ENCODE measurements at places on chromosomes 1 and 21.

DNA sequence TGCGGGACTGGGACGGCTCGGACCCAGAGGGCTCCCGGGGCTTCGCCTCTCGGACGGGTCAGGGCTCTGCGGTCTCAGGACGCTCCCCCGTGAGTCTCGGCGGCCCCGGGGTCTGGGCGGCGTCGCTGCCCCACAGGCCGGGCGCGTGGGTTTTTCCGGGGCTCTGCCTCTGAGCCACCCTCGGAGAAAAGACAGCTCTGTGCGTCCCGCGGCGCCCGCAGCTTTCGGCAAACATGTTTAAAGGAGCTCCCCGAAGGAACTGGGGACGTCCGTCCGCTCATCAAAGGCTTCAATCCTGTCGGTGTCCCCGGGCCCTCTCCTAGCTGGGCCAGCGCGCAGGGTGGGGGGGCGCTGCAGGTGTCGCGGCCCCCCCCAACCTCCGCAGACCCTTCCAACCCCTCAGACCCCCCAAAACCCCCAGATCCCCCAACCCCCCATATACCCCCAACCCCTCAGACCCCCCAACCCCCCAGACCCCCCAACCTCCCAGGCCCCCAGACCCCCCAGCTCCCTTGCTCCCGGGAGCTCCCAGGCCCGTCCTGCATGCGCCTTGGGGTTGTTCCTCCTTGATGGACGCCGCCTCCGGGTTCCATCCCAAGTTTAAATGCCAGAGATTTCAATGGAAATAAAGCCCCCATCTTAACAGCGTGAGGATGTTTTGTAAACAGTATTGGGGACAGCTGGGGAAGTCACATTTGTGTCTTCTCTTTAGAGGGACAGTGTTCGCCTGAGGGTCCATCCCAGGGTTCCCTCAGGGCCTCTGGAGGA lies 996 bp upstream of the C1orf159 start:
- no peak for DNase-seq

- no peak for DNase-seq
Observed at GRCh38 chr21:32183396-32183795, 95.5 kb downstream of the MIS18A start.

DNA sequence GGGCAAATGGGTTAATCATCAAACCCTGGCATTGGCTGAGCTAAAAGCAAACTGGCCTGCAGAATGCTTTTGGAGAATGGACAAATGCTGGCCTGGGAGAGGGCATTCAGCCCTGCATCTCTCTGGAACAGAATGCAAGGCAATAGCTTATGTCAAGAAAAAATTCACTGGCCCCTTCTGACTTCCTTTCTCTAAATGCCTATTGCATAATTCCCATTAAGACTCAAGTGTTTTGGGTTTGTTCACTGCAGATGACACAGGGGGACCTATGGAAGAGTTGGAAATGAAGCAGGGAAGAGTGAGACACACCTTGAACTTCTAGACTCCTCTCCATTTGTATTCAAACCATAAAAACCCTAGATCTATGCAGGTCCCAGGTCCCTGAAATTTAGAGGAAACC lies 15.9 kb downstream of the PEA15 start:
- DNase-seq = no peak

GRCh38 chr1:153643100-153643499 lies 9.2 kb downstream of the CHTOP start:
- DNase-seq = no peak

DNA sequence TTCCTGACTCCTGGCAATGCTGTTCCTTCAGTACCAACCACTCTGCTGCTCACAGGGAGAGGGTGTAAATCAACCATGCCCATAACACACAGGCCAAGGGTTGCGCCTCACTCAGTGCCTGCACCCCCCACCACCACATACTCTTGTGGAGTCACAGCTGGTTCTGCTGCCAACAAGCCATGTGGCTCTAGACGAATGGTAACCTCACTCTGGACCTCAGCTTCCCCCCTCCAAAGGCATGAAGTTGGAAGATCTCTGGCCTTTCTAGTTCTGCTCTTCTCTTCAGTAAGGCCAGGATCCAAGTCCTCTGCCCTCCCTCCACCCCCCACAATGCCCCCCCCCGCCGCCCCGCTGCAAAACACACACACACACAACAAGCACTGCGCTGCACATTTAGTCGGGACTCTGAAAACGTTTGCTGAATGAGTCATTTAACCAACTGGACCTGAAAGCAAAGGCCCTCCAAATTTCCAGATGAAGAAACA lies 1.7 kb upstream of the GLIS1 start:
- DNase-seq = no peak

DNA sequence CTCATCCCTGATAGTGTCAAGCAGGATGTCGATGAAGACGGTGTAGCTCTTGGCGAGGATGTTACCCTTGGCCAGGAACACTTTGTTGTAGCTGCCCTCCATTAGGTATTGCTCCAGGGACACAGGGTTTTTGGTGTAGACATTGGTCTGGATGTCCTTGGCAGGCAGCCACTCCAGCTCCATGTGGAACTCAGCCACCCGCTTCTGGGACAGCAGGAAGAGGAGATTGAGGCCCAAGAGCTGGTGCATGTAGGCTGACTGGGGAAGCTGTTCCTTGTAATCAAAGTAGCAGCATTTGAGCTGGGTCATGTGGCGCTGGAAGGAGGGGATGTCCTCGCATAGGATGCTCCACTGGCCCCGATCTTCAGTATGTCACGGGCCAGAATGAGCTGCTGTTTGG lies 9.5 kb downstream of the IL6R start:
- no peak for DNase-seq

Measured in activated CD8-positive, alpha-beta memory T cell treated with anti-CD3 and anti-CD28 coated beads, Interleukin-2, amount 10 ng/mL, durations not matched to agents 7 days and 5 days (primary cell).